ENCODE measurements at places on chromosomes 2 and 18. TPM values are rescaled to one million over a fixed set of nuclear protein-coding genes. Genes with fewer than 3 reads are reported as not detected.

LYG2 gene
- total RNA-seq: not detected

CSRNP3 gene
- 1.5 TPM for total RNA-seq

FBLN7 gene
- total RNA-seq: 0.04 TPM

EMX1 gene
- total RNA-seq: not detected

REG1A gene
- total RNA-seq: not detected

WDR43 gene
- total RNA-seq: 85.8 TPM

FRZB gene
- not detected for total RNA-seq

PRKAG3 gene
- total RNA-seq: not detected

SLC9A2 gene
- total RNA-seq: 0.78 TPM

Measured in foreskin keratinocyte (primary cell).